ENCODE measurements at places on chromosomes 6 and 20. TPM values are rescaled to one million over a fixed set of nuclear protein-coding genes. Genes with fewer than 3 reads are reported as not detected.

CRYBG1 gene
- total RNA-seq = 13.0 TPM

KCNB1 gene
- 0.94 TPM for total RNA-seq

LY6G6D gene
- not detected for total RNA-seq

OR2H1 gene
- not detected for total RNA-seq

RAET1L gene
- not detected for total RNA-seq

LY6G6C gene
- not detected for total RNA-seq

SOBP gene
- total RNA-seq = 13.7 TPM

GPR6 gene
- total RNA-seq = not detected

ABCC10 gene
- total RNA-seq = 10.6 TPM

C20orf141 gene
- total RNA-seq = 1.2 TPM

ATP6V1G2 gene
- 2.1 TPM for total RNA-seq

EYS gene
- total RNA-seq = not detected

ACTL10 gene
- 2.1 TPM for total RNA-seq

SCUBE3 gene
- 2.9 TPM for total RNA-seq

GTSF1L gene
- total RNA-seq = not detected

CGAS gene
- total RNA-seq = 2.4 TPM

OOEP gene
- total RNA-seq = not detected

CLVS2 gene
- under 0.01 TPM for total RNA-seq

APOBEC2 gene
- total RNA-seq = not detected

SERPINB6 gene
- total RNA-seq = 60.1 TPM

SLC17A3 gene
- total RNA-seq = not detected

TNFRSF6B gene
- 3.1 TPM for total RNA-seq

RIMS4 gene
- total RNA-seq = 0.24 TPM

PRRT1 gene
- 1.8 TPM for total RNA-seq

CNR1 gene
- total RNA-seq = 16.8 TPM

SRSF12 gene
- 0.62 TPM for total RNA-seq

MYBL2 gene
- 1.6 TPM for total RNA-seq

CALHM4 gene
- total RNA-seq = not detected

OVOL2 gene
- total RNA-seq = not detected

OTOR gene
- total RNA-seq = not detected

MAP7 gene
- total RNA-seq = 0.10 TPM

CLPSL1 gene
- not detected for total RNA-seq

HLA-F gene
- 13.2 TPM for total RNA-seq

ECT2L gene
- 0.20 TPM for total RNA-seq

EPPIN gene
- not detected for total RNA-seq

ISM1 gene
- total RNA-seq = not detected

PRDM13 gene
- not detected for total RNA-seq

TNNC2 gene
- not detected for total RNA-seq

FERMT1 gene
- 4.9 TPM for total RNA-seq

ADGRF1 gene
- total RNA-seq = not detected
